ENCODE measurements at places on chromosomes 3 and 15. TPM values are rescaled to one million over a fixed set of nuclear protein-coding genes. Genes with fewer than 3 reads are reported as not detected.

The STAC gene
- 6.8 TPM for total RNA-seq

The LSAMP gene
- 4.8 TPM for total RNA-seq

The RHOV gene
- not detected for total RNA-seq

The PYDC2 gene
- not detected for total RNA-seq

- DNase-seq, result no peak
- peaks cover 3% of the 10 kb centered on the region for H3K27me3 ChIP-seq
- no peak overlapping the region for H3K27ac ChIP-seq
- H3K4me1 ChIP-seq, result no peaks in the 10 kb centered on the region
These were observed 42.5 kb downstream of the ATP2B2 start for GRCh38 chr3:10462641-10463532.

DNA sequence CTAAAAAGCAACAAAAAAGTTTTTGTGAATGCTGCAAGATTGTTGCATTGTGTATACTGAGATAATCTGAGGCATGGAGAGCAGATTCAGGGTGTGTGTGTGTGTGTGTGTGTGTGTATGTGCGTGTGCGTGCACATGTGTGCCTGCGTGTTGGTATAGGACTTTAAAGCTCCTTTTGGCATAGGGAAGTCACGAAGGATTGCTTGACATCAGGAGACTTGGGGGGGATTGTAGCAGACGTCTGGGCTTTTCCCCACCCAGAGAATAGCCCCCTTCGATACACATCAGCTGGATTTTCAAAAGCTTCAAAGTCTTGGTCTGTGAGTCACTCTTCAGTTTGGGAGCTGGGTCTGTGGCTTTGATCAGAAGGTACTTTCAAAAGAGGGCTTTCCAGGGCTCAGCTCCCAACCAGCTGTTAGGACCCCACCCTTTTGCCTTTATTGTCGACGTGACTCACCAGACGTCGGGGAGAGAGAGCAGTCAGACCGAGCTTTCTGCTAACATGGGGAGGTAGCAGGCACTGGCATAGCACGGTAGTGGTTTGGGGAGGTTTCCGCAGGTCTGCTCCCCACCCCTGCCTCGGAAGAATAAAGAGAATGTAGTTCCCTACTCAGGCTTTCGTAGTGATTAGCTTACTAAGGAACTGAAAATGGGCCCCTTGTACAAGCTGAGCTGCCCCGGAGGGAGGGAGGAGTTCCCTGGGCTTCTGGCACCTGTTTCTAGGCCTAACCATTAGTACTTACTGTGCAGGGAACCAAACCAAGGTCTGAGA lies 4.7 kb downstream of the BHLHE40 start:
- H3K36me3 ChIP-seq, result peaks cover 5% of the 10 kb centered on the region
- peak overlapping the region; percentile 97 for H3K4me3 ChIP-seq
- peak overlapping the region; percentile 74 for H3K27ac ChIP-seq
- no peaks in the 10 kb centered on the region for H3K27me3 ChIP-seq
- DNase-seq, result peak; percentile 92

- no peak overlapping the region for H3K4me3 ChIP-seq
- H3K27me3 ChIP-seq, result no peaks in the 10 kb centered on the region
- H3K27ac ChIP-seq, result no peak overlapping the region
- no peaks in the 10 kb centered on the region for H3K4me1 ChIP-seq
- DNase-seq, result peak; percentile 76
These were observed 20.3 kb upstream of the LPP start for GRCh38 chr3:188133646-188134045.

All from fibroblast of lung (primary cell).